ENCODE measurements at places on chromosomes 2 and 18. TPM values are rescaled to one million over a fixed set of nuclear protein-coding genes. Genes with fewer than 3 reads are reported as not detected.

DNA sequence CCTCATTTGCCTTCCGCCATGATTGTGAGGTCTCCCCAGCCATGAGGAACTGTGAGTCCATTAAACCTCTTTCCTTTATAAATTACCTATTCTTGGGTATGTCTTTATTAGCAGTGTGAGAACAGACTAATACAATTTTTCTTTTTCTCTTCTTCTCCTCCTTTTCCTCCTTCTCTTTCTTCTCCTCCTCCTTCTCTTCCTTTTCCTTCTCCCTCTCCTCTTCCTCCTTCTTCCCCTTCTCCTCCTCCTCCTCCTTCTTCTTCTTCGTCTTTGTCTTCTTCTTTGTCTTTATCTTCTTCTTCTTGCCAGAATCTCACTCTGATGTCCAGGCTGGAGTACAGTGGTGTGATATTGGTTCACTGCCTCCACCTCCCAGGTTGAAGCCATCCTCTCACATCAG lies 20.2 kb downstream of the SKA1 start:
- no peak for DNase-seq
- no peak overlapping the region for H3K27ac ChIP-seq
- no peaks in the 10 kb centered on the region for H3K4me1 ChIP-seq
- H3K4me3 ChIP-seq = no peak overlapping the region
- peaks cover 21% of the 10 kb centered on the region for H3K36me3 ChIP-seq

- H3K4me3 ChIP-seq = no peak overlapping the region
- H3K27me3 ChIP-seq = 0 out of 2 replicates have a peak, but pooled peaks cover 5% of the 10 kb centered on the region
- no peak overlapping the region for H3K27ac ChIP-seq
- no peaks in the 10 kb centered on the region for H3K36me3 ChIP-seq
- H3K4me1 ChIP-seq = 0 out of 2 replicates have a peak, but pooled peaks cover 3% of the 10 kb centered on the region
- no peak for DNase-seq
Observed at GRCh38 chr2:112293636-112294401, 18.4 kb downstream of the ZC3H6 start.

DNA sequence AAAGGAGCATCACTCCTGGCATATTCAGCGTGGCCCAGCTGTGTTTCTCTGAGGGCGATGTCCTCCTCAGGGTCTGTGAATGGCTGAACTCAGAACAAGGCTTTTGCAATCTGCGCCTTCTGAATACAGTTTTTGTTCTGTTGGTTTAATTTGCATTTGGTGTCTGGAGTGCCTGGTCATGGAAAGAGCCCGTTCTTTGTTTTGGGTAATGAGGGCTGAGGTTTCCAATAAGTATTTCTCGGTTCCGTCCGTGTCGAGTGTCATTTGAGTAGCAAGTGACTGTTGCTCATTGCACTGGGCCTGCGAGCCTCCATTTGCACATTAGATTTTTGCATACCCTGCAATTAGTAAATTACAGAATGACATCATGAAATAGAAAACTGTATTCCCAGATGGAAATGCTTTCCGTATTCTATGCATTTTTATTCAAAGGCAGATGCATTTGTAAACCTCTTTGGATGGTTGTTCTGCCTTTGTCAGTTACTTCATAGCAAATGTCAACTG lies 57.3 kb downstream of the NEDD4L start:
- H3K27me3 ChIP-seq = no peaks in the 10 kb centered on the region
- H3K4me3 ChIP-seq = no peak overlapping the region
- no peak overlapping the region for H3K27ac ChIP-seq
- H3K4me1 ChIP-seq = peaks cover 74% of the 10 kb centered on the region

Gene SRD5A2
- not detected for total RNA-seq

Gene MYO1B
- total RNA-seq = 87.6 TPM

Gene TRIM54
- not detected for total RNA-seq

Gene CYP27C1
- 0.63 TPM for total RNA-seq

Gene ALPI
- total RNA-seq = not detected

Gene RAMP1
- 1.7 TPM for total RNA-seq

Gene DSC2
- 1.3 TPM for total RNA-seq
